ENCODE measurements at places on chromosomes 6 and 20. TPM values are rescaled to one million over a fixed set of nuclear protein-coding genes. Genes with fewer than 3 reads are reported as not detected.

MICA gene
- 45.9 TPM for total RNA-seq

TBXT gene
- total RNA-seq: not detected

TAGAP gene
- not detected for total RNA-seq

ALDH8A1 gene
- total RNA-seq: 0.72 TPM

B4GALT5 gene
- total RNA-seq: 34.2 TPM

LTB gene
- not detected for total RNA-seq

SLC17A9 gene
- total RNA-seq: 25.4 TPM

TPD52L1 gene
- 32.4 TPM for total RNA-seq

CTCFL gene
- total RNA-seq: not detected

BPI gene
- total RNA-seq: 0.30 TPM

BCL2L1 gene
- 101 TPM for total RNA-seq

CRIP3 gene
- total RNA-seq: 0.39 TPM

ZSCAN12 gene
- 5.8 TPM for total RNA-seq

ESR1 gene
- 1.8 TPM for total RNA-seq

RAET1L gene
- total RNA-seq: not detected

CALHM4 gene
- not detected for total RNA-seq

RHAG gene
- total RNA-seq: not detected

RNASET2 gene
- 43.3 TPM for total RNA-seq

ASIP gene
- total RNA-seq: not detected

CGA gene
- not detected for total RNA-seq

ULBP2 gene
- total RNA-seq: 14.9 TPM

ABHD16B gene
- total RNA-seq: not detected

ZFP57 gene
- 0.07 TPM for total RNA-seq

ADGRF1 gene
- total RNA-seq: not detected

SPATS1 gene
- not detected for total RNA-seq

SIRPB1 gene
- total RNA-seq: not detected
